ENCODE measurements at places on chromosomes 5 and 9.

DNA sequence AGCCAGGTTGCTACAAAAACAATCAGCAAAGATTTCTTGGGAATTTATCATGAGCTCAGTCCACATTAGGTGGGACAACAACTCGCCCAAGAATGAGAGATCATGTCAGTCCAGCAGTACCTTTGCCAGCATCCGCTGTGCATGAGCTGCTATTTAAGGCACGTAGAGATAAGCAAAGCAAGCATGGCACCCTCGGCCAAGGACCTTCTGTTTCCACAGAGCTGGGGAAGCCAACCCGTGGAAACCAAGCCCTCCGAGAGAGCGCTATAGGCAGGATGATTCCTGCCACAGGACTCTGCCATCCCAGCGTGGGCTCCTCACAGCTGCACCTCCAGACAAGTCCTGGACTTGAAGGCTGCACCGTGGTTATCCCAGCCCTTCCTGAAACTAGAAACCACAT, 189.5 kb upstream of the PPP1R26 start:
- no peak for DNase-seq

- no peak for DNase-seq
These were observed 125.6 kb upstream of the SLCO6A1 start for GRCh38 chr5:102624405-102624804.

DNA sequence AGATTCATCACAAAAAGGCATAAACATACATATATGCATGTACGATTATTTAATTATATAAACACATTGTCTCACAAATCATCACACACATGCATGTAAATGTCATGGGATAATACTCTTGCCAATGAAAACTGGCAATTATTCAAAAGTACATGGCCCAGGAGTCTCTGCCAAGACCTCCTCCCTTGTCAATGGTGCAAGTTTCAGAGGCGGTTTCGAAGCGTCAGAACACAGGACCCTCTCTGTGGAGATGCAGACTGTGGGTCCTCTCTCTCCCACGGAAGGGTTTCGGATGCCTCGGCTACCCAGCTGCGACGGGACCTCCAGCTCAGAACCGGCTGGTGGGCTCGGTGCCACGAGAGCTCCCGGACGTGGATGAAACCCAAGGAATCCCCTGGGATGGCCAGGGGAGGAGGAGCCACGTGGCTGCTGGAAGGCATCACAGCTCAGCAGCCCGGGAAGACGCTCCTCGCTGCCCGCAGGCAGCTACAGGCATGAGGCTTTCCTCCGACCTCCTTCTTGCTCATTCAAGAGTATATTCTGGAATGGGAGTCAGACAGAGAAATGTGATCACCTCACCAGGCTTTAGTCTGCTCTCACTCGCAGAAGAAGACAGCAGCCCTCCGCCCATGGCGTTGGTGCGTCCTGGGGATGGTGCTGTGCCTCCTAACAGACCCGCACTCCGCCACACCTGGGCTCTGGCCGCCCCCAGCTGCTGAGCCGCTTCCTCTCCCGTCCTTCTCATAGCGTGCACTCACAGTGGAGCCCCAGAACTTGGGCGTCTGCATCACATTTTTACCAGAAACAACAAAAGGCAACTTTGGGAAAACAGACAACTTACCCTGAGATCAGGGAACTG, 308.8 kb downstream of the IRX2 start:
- no peak for DNase-seq

- DNase-seq, result no peak
These were observed 163.8 kb downstream of the GADD45G start for GRCh38 chr9:89768650-89769071.

DNA sequence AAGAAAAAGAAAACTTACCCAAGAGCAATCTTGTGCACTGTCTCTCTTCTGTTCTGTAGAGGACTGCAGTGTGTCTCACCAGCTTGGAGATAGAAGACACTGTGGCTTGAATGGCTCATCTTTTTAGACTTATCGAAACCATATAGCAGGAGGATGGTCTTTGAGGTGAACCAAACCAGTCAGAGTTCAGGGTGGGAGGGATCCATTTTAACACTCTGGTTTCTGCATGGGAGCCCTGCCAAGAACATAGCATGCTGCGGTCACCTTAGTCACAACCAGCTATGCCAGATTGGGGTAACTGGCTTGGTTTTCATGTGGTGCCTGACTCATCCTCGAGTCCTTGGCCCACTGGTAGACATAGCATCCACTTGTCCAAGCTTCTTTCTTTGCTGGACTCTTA, 135.1 kb downstream of the PAPPA start:
- peak; percentile 86 for DNase-seq

- no peak for DNase-seq
These were observed 69.1 kb downstream of the GPR21 start for GRCh38 chr9:123102375-123103113.

DNA sequence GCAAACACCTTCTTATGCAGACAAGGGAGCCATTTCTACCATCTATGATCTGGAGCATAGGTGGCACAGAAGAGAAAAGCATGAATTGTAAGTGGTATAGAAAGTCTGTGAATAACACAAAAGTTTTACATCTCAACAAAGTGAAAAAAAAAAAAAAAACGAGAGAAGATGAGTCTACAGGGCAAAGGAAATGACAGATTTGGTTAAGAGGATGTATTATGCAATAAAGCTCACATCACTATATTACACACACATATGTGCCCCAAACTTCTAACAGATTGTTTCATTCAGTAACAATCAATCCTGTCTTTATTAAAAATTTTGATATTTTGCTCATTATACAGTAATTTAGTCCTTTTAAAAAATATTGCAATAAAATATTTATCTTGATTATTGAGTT, 49.8 kb downstream of the CERT1 start:
- peak; percentile 1 for DNase-seq

- no peak for DNase-seq
These were observed 207.0 kb upstream of the MAP3K1 start for GRCh38 chr5:56608217-56608925.

DNA sequence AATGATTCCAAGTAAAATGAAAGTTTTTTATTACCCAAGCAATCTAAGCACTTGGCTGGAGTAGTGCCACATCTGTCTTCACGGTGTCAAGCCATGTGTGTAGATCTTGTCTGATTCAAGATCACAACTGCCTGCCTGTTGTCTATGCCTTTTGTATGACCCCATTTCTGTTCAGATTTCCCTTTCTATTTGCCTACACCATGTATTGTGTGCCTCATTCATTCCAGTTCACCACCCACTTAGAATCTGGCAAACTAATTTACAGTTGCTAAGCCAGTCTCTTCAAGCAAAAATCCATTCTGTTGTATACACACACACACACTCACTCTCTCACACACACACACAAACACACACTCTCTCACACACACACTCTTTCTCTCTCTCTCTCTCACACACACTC, 33.7 kb downstream of the GLDC start:
- no peak for DNase-seq

DNA sequence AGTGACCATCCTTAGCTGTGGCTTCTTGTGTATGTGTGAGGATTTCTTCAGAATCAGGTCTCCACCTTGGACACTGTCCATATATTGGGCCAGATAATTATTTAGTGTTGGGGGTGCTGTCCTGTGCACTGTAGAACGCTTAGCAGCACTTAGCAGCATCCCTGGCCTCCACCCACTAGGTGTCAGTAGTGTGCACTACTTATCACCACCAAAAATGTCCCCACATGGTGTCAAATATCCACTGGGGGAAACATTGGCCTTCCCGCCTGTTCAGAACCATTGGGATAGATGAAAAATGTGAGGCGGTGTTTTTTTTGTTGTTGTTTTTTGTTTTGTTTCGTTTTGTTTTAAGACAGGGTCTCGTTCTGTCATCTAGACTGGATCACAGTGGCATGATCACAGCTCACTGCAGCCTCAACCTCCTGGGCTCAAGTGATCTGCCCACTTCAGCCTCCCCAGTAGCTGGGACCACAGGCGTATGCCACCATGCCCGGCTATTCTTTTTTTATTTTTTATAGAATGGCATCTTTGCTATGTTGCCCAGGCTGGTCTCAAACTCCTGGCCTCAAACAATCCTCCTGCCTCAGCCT, 67.7 kb downstream of the TENT4A start:
- DNase-seq, result no peak

DNA sequence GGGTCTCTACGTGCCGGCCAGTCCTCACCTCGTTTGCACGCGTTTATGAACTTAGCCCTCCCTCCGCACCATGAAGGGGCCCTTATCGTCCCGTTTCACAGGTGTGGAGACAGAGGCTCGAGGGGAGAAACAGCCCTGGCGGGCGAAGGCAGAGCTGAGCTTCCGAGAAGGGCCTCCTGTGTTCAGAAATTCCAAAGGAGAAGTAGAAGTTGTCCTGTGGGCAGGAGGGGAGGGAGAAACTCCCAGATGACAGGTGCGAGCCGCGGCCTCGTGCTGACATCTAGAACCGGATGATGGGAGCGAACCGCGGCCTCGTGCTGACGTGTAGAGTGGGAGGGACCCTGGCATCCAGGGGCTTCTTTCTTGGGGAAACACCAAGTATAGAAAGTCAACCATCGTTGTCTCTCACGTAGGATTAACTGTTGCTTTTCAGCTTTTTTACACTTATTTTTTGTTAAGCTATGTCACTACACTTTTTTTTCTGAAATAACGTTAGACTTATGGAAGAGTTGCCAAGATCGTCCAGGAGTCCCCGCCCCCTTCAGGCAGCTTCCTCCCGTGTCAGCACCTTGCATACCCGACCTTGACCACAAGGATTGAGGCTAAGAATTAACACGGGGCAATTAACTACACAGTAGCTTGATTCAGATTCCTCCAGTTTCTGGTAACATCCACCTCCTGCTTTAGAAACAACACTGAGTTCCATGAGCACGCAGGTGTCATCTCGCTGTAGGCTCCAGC, 42.8 kb upstream of the NKD2 start:
- DNase-seq, result no peak

- no peak for DNase-seq
These were observed 48.6 kb downstream of the AMBP start for GRCh38 chr9:114029311-114030170.

- no peak for DNase-seq
These were observed 113.6 kb downstream of the EFNA5 start for GRCh38 chr5:107557051-107557658.

DNA sequence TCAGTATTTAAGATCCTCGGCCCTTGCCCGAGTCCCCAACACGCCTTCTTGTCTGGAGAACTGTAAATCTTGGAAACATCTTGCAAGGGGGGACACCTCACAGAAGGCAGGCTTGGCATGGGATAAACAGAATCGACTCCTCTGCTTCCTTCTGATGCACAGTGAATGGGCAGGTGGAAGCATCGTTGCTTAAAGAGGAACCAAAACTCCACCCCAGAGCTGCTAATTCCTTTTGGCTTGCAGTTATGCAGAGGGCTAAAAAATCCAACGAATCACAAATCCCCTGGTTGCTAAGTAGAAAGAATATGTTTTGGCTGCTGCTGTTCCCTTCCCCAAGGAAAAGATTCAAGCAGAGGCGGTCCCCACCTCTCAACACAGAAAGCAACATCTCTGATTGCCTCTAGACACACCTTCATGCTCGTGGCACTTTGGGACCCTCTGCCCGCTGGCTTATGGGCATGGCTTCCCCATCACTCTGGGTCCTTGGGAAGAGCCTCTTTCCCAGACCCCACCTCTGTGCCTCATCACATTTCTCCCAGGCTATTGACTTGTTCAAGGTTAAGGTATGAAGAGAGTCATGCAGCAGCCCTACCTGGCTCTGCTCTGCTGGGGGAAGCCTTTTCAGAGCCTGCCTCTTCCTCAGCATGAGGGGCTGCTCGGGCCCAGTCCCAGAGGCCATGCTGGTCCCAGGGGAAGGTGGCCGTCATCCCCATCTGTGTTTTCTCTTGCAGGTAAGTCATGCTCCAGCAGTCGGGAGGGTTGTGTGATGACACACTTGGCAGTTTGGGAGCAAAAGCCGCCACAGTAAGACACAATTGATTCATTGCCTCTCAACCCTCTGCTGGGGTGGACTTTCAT, 137.1 kb downstream of the KCNIP1 start:
- no peak for DNase-seq

DNA sequence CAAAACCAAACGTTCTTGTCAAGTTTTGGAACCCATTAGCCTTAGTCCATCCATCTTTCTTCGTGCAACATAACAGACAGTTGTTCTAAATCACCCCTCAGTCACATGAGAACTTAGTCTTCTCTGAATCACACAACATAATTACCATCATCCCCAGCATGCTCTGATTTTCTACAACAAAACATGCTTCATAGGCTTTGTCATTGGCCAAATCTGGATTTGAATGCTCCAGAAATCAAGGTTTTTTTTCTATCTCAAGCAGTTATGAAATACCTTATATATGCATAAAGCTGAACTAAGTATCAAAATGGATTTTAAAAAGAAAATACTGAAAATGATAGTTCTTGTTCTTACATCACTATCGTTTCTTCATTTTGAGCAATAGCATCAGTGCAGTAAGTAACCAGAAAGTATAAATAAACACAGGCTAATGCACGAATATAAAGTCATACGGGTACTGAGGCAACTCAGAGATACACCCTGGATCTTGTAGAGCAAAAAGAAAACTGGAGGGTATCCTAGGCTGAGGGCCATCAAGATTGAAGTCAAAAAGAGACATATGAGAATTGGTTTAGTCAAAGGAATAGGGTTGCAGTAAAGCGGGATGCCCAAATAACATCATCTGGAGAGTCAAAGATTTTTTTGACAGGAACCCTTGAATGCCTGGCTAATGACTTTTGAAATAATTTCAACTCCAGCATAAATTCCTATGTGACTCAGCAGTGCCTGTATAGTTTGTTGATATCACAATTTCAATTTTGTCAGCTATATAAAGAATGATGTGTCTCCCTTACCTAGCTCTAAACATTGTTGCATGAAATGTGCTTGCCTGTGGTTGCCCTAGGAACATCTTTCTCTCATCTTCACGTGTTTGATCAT, 164.7 kb downstream of the ADAMTSL1 start:
- DNase-seq, result no peak

- no peak for DNase-seq
These were observed 30.9 kb upstream of the FAM169A start for GRCh38 chr5:74897049-74897448.

DNA sequence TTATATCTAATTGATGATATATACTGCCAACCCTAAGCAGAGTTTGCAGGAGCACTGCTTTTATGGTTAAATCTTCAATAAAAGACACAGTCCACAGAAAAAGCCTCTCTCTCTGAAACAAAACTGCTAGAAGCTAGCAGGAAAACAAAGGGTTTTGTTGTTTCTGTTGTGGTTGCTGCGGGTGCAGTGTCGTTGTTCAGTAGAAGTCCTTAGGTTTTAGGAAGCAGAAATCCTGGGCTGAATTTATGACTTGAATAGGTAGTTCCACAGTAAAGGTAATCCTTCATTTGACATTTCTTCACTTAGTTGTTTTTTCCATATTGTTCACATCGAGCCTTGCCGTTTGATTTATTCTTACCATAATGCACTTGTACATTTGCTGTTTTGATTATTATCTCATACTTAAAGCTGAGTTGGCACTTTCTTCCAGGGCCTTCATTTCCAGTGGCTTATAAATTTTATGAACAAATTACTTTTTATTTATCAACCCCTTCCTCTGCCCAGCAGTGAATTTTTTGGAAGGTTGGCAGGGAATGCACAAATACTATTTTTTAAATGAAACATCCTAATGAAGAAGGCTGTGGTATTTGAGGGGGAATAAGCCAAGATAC, 209.6 kb upstream of the SLC30A5 start:
- no peak for DNase-seq

GRCh38 chr5:173669483-173669882, 53.0 kb upstream of the BOD1 start:
- no peak for DNase-seq

- no peak for DNase-seq
These were observed 5.2 kb downstream of the GRAMD2B start for GRCh38 chr5:126428421-126428820.

All from AG09309 (cell line).